ENCODE measurements at places on chromosomes 2 and 18.

DNA sequence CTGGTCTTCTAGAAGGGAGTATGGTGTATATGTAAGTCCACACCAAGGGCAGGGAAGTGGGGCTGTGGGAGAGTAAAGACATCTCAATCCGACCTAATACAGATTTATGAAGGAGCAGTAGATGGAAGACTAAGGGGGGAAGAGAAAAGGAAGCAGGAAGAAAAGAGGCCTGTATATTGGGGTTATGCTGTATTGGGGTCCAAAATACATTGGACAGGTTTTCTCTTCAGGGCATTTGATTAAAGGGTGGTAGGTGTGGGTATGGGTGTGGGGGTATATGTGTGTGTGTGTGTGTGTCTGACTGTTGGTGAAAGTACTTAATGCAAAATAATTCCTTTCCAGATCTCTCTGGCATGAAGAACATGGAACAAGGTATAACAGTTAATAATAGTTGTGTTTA lies 33.6 kb upstream of the SCYGR2 start:
- DNase-seq, result no peak

- no peak for DNase-seq
Observed at GRCh38 chr2:97982621-97983020, 13.1 kb downstream of the TMEM131 start.

- no peak for DNase-seq
Observed at GRCh38 chr18:48007955-48008701, 77.7 kb upstream of the SMAD2 start.

DNA sequence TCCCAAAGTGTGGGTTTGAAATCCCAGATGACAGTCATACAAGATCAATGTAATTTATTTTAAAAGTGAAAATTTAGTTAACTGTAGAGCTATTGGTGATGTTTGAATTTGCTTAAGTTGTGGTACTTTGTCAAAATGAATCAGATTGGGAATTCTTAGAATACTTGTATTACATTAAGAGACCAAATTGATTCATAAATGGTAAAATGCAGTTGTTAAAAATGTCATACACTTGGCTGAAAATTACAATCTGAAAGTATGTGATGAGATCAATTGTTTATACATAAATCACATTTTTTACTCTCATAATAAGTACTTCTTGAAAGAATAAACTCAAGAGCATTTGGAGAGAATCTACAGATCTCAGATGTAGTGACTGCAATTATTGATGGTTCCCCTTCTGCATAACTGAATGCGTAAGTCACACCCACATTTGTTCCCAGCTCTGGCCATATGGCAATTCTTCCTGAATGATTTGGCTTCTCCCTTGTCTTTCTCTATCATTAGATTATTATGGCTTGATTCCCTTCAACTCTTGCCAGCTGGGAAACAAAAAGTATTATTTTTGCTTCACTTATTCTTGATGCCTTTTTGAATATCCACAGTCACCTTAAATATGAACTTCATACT lies 558.5 kb downstream of the CPS1 start:
- DNase-seq, result no peak

- no peak for DNase-seq
Observed at GRCh38 chr18:13390196-13390595, 171.6 kb downstream of the LDLRAD4 start.

All from C1 segment of cervical spinal cord (tissue), 14 donors.